Midbrain (tissue), 1 donor: ENCODE measurements at places on chromosomes 6 and 20.

DNA sequence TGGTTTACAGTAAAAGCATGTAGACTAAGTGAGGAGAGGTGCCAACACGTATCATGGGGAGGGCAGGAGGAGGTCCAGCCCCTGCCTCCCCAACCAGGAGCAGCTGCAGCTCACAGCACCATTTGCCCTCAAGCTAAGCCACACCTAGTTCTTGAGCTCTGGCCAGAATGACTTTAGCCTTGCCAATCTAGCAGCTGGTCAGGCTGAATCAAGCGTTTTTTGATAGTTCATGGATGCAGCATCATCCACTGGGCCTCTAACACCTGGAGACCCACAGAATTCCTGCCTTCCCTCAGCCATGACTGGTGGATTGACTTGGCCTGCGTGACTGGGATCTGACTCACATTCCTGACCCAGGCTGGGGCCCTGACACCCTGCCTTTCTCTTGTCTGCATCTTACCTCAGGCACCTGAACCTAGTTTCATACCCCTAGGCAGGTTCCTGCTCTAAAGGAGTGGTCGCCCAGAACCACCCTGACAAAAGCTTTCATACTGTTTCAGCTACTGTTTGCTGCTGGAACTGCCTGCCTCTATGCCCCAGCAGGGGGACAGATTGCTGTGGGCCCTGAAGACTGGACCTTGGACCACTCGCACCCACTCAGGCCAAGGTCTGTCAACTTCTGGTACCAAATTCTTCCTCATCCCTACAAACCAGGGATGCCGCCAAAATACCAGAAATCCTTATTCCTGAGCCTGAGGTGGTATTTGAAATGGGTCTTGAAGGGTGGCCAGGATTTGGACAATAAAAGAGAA, 122.3 kb downstream of the QRSL1 start:
- DNase-seq = no peak

GRCh38 chr6:7150381-7151064, 42.8 kb downstream of the RREB1 start:
- no peak for DNase-seq

GRCh38 chr6:143126574-143126941, 65.9 kb downstream of the AIG1 start:
- DNase-seq = no peak

DNA sequence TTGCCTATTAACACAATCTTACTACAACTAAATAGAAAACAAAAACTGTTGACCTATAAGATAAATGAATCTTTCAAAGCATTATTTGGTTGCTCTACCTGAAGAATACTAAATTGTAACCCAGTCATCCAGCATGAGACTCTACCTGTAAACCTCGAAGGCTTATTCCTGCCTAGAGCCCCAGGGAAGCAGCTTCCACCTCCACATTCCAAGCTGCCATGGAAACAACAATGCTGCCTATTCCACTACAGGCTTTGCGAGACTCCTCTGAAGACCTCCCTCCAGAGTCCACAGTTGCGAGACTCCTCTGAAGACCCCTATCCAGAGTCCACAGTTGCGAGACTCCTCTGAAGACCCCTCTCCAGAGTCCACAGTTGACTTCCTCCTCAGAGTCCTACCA, 15.7 kb downstream of the GMDS start:
- DNase-seq = no peak

GRCh38 chr20:25499031-25499430, 86.3 kb downstream of the NINL start:
- DNase-seq = no peak

GRCh38 chr6:81326881-81327561, 425.5 kb downstream of the TENT5A start:
- DNase-seq = no peak

DNA sequence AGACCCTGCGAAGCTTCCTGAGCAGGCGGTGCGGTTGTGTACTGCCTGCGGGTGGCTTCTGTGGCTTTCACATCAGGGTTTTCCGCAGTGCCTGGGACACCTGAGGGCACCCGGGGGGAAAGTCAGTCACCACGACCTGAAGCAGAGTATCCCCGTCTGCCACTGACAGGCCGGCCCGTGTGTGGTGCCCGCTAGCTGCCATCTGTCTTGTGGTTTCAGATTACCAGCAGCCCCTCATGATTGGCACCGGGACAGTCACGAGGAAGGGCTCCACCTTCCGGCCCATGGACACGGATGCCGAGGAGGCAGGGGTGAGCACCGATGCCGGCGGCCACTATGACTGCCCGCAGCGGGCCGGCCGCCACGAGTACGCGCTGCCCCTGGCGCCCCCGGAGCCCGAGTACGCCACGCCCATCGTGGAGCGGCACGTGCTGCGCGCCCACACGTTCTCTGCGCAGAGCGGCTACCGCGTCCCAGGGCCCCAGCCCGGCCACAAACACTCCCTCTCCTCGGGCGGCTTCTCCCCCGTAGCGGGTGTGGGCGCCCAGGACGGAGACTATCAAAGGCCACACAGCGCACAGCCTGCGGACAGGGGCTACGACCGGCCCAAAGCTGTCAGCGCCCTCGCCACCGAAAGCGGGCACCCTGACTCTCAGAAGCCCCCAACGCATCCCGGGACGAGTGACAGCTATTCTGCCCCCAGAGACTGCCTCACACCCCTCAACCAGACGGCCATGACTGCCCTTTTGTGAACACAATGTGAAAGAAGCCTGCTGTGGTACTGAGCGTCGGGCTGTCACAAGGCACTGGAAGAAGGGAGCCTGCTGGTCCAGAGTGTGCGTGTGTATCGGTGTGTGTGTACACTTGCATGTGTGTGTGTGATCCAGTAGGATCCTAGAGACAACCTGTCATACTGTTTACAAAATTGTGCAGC, 54.4 kb downstream of the GOPC start:
- DNase-seq = peak; percentile 41

DNA sequence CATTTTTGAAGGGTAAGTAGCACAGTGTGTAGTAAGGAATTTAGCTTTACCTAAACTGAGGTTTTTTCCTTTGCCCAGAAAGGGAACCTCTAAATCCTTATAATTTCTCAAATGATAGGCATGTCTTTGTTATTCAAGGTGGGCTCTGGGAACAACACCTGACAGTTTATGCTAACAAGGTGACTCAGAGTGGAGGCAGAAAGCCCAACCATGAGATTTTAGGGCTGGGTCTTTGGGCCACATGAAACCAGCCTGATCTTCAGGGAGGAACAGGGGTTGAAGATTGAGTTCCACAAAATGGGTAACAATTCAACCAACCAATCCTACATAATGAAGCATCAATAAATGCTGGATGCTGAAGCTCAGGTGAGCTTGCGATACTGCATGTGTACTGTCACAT, 46.6 kb downstream of the PRSS35 start:
- DNase-seq = no peak

DNA sequence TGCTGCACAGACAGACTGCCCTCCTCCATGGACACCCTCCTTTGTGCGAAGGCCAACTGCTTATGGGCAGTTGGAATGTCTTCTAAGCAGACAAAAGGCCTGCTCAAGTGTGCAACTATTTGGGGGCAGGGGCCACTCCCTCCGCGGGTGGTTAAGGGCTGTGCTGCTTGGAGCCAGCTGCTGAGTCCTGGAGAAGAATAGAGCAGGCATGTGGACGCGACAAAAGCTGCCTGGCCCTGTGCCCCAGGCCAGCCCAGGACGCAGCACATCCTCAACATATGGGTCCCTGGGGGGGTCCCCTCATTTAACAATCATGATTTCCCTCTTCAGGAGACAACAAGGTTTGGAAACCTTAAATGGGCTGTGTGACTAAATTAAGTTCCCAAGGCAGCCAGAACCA, 45.5 kb upstream of the ENTPD6 start:
- DNase-seq = no peak

DNA sequence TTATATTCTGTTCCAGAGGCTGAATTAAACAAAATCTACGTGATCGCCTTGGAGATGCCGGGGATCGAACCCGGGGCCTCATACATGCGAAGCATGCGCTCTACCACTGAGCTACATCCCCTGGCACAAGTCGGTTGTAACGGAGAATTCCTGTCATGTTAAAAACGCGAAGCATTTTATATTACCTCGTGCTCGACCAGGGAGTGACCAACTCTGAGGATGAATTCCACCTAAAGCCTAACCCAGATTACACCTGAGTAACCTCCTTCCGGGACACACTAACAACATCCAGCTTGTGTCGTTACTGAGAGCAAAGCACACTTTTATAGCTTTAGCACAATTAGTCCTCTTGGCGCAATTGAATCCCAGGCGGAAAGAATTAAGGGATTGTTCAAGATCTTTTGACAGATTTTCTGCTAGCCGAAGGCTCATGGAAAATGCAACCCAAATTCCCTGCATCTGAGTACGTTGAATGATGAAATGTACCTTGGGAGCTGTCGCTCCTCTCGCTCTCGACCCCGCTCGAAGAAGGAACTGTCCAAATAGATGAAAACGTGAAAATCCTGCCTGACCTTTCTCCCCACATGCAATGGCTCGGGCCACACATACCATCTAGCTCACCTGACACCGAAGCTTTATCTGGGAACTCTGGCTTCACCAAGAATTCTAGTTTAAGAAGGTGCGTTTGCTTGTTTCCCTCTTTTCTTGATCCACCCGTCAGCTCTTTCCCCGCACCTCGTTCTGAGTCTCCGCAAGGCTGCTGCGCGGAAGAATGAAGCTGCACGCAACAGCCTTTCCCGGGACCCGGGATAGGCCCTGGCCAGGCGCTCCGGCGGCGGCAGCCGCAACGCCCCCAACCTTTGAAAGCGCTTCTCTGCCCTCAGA, 148.3 kb downstream of the GPX5 start:
- DNase-seq = peak; percentile 64

GRCh38 chr20:17595856-17596255, 26.0 kb downstream of the DSTN start:
- DNase-seq = no peak

- peak; percentile 3 for DNase-seq
These were observed 129.2 kb downstream of the BCKDHB start for GRCh38 chr6:80235647-80236046.

DNA sequence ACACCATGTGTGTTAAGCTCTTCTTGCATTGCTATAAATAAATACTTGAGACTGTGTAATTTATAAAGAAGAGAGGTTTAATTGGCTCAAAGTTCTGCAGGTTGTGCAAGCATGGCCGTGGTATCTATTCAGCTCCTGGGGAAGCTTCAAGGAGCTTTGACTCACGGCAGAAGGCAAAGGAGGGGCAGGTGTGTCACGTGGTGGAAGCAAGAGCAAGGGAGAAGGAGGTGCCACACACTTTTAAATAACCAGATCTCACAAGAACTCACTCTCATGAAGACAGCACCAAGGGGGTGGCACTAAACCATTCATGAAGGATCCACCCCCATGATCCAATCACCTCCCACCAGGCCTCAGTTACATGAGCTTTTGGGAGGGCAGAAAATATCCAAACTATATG, 193.7 kb downstream of the ERMARD start:
- DNase-seq = no peak

- no peak for DNase-seq
These were observed 184.6 kb downstream of the ESR1 start for GRCh38 chr6:151992091-151992490.

GRCh38 chr6:106729841-106730240, 100.5 kb downstream of the QRSL1 start:
- DNase-seq = no peak

DNA sequence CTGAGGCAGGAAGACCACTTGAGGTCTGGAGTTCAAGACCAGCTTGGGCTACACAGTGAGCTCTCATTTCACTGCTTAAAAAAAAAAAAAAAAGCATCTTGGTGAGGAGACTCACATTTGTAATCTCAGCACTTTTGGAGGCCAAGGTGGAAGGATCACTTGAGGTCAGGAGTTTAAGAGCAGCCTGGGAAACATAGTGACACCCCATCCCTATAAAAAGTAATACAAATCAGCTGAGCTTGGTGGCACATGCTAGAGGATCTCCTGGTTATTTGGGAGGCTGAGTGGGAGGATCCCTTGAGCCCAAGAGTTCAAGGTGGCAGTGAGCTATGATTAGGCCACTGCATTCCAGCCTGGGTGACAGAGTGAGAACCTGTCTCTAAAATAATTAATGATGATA, 29.4 kb upstream of the SYNCRIP start:
- no peak for DNase-seq

- no peak for DNase-seq
These were observed 13.9 kb downstream of the AFDN start for GRCh38 chr6:167840526-167841179.

DNA sequence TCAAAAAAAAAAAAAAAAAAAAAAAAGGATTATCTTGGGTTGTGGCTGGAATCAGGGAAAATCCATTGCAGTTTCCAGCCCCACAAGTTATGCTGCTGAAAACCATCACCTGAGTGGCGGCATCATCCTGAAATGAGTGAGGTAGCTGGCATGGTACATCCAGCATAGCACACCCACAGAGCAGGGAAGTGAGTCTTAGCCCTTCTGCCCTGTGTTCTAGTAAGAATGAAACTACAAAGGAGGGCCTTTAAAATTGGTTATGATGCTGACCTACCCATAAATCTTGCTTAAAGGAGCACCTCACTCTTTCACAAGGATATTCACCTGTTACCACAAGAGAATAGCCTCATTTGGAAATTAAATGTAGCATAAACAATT, 119.2 kb downstream of the NFATC2 start:
- no peak for DNase-seq

DNA sequence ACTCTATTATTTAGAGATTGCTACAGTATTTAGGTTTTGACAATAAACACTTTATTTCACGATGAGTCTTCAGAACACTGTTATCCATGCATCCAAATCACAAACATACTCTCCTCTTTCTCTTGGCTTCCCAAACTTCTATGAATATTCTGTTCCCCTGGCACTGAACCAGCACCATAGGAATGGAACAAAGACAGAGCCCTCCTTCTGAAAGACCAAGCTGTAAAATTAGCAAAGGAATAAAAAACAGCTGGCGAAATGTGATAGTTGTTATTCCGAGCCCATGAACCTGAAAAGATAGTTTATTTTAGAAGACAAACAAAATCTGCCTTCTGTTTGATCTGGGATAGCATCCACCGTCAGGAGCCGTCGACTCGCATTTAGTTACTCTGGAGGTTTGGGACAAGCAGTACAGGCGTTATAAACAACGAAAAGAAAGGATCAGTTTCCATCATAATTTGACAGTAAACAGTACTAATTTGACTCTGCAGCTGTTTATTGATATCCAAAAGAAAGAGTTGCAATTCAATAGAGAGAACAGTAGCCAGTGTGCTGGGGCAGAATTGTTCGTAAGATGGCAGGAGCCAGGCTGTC, 161.4 kb downstream of the CLIC5 start:
- DNase-seq = no peak

- DNase-seq = no peak
These were observed 326.5 kb upstream of the MAP3K7 start for GRCh38 chr6:90913266-90913960.

- DNase-seq = no peak
These were observed 335.6 kb upstream of the BTBD3 start for GRCh38 chr20:11582060-11582459.

DNA sequence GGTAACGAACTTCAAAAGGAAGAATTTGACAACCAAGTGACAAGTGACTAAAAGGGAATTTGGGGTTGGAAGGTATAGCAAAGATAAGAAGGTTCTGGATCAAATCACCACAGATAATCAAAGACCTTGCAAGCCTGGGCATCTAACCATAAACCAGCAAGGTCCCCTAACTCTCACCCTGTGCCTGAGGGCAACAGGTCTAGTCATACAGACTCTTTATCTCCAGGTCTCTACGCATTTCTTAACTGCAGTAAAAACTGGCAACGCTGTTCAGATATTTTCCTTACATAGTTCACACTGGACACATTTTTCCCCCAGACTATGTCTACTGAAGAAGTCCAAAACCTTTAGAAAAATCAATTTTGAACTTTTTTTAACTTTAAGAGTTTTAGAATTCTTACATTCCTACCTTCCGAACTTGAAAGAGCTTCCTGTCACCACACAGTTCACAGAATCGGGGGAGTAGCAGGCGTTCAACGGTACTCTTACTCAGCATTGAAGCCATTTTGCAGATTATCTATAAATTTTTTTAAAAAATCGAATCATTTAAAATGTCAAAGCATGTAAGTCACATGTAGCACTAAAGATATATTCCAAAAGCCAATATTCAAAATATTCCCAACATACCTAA, 23.0 kb upstream of the ANKRD60 start:
- no peak for DNase-seq
